ENCODE measurements at places on chromosomes 2 and 18.

DNA sequence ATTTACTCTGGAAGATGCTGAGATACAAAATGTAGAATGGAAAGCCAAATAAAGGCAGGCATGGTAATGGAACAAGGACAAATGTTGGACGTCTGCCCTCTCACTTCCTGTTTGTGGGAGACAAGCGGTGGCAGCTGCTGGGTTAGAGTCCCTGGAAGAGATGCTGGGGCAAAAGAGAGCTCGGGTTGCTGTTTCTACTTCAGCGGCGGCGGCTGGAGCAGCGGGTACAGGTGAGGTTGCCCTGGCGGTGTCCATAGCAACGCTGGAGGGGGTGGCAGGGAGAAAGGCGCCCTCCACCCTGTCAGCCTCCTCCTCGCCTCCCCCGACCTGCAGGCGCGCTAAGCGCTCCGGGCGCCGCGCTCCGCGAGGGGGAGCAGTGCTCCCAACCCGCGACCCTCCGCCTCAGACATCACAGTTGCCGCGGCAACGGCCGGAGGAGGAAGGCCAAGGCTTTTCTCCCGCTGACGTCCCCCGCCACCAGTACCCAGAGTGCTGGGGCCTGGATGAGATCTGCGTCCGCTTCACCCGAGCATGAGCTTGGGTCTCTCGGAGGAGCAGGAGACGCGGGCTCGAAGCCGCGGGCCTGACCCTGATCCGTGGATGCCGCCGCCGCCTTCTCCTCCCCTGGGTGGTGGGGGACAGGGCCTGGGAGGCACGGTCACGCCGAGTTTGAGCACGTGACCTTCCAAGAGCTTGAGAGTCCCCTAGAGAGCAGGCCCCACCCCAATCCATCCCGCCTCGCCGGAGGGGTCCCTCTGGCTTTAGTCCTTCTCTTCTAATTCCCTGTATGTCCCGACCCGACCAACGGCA, 65.6 kb downstream of the NOL4 start:
- DNase-seq: peak; percentile 42

- no peak for DNase-seq
Observed at GRCh38 chr2:38778687-38779082, 675 bp downstream of the GEMIN6 start.

- peak; percentile 96 for DNase-seq
Observed at GRCh38 chr18:27921904-27922751, 254.8 kb downstream of the CDH2 start.

DNA sequence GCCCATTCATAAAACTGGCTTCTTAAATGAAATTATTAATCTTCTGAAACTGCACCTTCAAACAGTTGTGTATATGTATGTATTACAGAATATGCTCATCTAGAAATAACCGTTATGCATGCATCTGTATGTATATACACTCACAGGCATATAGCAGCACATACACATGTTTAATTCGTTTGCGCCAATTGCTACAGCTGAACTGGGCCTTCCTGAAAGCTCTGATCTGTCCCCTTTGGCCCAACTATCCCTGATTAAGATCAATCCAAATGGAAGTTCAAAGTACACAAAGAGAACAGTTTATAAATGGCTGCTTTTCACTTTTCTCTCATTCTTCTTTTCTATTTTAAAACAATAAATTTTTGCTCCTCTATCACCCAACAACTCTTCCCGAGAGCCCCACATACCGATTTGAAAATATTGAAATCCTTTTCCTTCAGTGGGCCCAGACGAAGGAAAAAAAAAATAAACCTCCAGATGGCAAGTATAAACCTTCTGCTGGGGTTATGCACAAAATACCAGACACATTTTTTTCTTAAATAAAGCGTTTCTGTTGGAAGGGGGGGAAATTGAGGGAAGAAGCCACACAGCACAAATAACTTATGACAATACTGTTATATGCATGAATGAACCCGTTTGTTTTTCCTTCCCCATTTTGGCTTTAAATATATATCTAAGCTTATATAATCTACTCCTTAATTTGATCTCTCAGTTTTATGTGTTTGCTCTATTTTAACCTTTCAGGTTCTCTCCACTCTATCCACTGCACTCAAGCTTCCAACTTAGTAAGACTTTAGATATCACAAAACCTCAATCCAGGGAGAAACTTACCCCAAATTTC, 267.3 kb downstream of the TCF4 start:
- peak; percentile 55 for DNase-seq

DNA sequence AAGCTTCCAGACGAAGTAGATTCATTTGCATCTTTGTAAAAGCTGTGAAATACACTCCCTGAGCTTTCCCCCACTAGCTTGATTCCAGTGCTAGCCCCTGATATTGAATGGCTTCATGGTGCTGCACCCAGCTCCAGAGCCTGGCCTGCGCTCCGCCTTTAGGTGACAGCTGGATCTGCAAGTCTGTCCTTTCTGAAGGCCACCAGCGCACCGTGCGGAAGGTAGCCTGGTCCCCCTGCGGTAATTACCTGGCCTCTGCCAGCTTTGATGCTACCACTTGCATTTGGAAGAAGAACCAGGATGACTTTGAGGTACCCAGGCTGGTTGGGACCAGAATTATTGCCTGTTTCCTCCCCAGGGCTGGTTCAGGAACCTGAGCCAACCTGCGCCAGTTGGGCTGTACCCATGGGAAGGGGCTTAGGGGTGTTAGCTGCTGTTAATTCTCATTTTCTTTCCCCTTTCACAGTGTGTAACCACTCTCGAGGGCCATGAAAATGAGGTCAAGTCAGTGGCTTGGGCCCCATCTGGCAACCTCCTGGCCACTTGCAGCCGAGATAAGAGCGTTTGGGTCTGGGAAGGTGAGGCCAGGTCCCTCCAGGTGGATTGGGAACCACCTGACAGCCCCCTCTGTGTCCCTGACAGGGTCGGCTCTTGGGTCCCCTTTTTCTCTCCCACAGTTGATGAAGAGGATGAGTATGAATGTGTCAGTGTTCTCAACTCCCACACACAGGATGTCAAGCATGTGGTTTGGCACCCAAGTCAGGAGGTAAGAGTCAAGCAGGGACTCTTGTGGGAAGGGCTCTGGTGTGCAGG, 1.3 kb downstream of the CIAO1 start:
- DNase-seq: peak; percentile 40

DNA sequence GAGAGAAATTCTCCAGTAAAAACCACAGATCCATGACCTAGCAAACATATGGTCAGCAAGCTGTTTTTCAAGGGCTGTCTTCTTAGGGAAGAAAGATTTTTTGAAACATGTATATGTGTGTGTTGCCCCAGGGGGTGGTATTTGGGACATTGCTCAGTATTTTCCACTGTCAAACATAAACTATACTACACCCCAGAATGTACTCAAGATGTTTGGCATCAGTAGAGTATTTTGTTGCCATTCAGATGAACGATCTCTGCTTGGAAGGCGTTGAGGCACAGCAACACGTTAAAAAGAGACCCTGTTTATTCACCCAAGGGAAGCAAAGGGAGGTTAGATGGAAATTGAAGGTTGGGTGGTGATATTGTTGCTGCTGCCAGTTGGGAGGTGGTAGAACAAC, 30.0 kb downstream of the EEF1B2 start:
- DNase-seq: no peak

DNA sequence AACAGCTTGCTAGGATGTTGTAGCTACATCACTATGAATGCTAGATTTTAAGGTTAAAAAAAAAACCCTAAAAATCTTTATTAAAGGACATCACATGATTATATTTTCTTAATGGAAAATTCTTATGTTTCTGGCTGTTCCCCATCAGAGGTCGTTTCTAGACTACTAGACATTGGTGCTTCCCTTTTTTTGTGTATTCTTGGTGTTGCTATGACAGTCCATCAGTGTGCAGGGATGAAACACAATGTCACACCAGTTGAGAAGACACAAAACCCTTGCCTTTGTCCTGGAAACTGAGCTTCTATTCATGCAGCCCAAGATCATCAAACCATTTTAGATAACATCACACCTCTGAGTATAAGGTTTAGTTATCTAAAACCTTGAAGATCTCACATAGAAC, 19.9 kb upstream of the TMEM131 start:
- DNase-seq: no peak

- DNase-seq: no peak
Observed at GRCh38 chr2:37529830-37530415, 141.5 kb downstream of the CDC42EP3 start.

DNA sequence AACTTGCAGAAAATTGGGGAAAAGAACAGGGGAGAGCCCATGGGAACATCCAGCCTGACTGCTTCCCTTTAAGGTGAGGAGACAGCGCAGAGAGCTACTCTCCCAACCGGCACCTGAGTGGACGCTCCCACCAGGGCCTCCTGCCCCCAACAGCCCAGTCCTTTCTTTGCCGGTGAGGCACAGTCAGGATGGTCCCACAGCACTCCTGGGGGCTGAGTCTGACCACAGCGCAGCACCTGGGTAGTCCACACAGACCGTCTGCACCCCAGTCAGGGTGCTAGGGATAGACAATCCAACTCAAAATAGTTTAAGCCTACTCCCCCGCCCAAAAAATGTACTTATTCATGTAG, 74.5 kb downstream of the MEX3C start:
- no peak for DNase-seq

GRCh38 chr2:226446406-226447001, 353.1 kb downstream of the IRS1 start:
- peak; percentile 83 for DNase-seq

DNA sequence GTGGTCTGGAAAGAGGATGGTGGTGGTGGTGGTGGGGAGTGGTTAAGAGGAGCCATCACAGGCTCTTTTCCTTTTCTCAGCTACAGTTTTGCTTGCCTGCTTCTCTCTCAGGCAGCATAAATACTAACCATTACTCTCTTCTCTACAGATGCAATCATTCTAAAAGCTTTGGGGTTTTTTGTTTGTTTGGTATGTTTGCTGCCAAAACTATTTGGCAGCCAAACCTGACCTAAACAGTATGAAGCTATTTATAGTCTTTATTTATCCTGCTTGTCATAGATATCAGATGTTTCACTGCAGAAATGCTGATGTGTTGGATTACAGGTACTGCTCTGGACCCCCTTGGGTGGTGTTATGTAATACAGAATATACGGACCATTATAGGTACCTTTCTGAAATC, 15.3 kb downstream of the SIX3 start:
- DNase-seq: no peak

- peak; percentile 37 for DNase-seq
Observed at GRCh38 chr2:75564713-75565359, 4.1 kb upstream of the EVA1A start.

DNA sequence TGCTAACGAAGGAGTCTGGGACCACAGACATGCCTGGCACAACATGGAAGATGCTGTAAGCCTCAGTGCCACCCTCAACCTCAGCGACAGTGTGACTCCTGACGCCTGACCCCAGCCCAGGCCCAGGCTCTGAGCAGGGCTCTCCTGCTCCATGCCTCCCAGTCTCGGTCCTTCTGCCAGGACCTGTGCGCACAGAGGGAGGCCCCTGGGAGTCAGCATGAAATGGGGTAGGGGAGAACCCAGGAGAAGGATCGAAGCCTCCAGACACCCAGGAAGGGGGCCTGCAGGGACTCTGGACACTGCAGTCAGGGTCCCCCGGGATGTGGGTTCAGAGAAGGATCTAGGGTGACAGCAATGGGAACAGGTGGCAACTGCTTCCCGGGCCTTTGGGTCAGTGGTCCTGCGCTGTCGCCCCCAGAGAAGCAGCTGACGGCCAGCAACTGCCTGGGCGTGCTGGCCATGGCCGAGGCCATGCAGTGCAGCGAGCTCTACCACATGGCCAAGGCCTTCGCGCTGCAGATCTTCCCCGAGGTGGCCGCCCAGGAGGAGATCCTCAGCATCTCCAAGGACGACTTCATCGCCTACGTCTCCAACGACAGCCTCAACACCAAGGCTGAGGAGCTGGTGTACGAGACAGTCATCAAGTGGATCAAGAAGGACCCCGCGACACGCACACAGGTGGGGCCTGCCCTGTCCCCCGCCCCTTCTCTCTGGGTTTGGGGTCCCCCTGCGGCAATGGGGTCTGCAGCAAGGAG, 233.9 kb downstream of the ATAD2B start:
- no peak for DNase-seq

DNA sequence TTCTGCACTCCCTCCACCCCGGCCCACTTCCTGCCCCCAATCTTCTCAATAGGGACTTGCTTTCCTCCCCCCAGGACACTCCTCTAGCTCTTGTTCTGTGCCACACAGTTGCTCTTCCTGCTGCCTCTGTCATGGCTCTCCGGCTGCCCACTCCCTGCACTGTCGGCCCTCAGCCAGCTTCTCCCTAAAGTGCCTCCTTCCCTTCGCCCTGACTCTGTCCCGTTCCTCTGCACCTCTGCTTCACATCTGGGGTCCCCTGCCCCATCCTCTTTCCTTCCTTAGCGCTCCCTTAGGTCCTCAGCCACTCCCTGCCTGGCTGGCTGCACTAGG, 132.1 kb downstream of the CABLES1 start:
- DNase-seq: no peak

DNA sequence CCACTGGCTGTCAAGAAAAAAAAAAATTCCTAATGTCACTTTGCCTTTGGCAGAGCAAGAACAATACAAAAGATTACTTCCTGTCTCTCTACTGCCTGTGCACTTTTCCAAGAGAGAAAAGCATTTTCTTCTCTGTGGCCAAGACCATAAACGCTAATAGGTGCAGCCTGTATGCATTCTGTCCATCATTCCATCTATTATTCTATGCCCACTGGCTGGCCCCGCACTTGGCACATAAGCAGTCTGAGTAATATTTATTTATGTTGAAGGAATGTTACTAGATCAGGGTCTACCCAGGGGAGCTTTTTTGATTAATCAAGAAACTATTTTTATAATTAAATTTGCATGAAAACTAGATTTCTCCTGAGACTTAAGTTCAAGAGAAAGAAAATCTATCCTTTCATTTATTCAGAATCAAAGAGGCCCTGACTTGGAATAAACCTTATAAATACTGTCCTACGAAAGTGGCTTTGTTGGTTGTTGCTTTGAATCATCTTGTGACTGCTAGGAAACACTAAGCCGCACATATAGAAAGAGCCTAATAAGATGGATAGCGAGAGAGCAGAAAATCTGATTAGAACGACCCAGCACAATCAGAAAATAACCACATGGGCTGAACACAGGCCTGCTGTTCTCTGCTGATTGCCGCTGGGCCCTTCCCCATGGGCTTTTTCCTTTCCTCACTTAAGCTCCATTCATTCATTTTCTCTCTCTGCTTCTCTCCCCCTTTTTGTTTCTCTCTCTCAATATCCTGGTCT, 59.4 kb downstream of the MMADHC start:
- peak; percentile 3 for DNase-seq

- DNase-seq: no peak
Observed at GRCh38 chr18:57267368-57267925, 84.9 kb upstream of the ST8SIA3 start.

- no peak for DNase-seq
Observed at GRCh38 chr2:59706729-59707128, 846.7 kb downstream of the BCL11A start.

DNA sequence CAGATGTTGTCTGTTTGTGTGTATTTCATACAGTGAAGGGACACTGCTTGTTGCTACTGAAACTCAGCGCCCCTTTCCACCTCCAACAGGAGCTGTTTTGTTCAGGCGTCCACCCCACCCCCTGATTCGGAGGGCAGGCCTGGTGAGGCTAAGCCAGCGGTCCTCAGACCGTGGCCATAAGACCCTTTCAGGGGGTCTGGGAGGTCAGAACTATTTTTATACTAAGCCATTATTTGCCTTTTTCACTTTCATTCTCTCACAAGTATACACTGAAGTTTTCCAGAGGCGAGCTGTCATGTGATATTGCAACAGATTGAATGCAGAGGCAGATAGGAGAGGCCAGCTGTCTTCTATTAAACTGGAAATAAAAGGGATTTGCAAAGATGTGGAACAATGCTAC, 39.7 kb upstream of the IGFBP5 start:
- no peak for DNase-seq

GRCh38 chr2:68119504-68119903, 38.2 kb upstream of the PNO1 start:
- DNase-seq: no peak
